ENCODE measurements at places on chromosomes 1 and 21.

GRCh38 chr1:242008826-242009495, 10.1 kb upstream of the MAP1LC3C start:
- DNase-seq: no peak

DNA sequence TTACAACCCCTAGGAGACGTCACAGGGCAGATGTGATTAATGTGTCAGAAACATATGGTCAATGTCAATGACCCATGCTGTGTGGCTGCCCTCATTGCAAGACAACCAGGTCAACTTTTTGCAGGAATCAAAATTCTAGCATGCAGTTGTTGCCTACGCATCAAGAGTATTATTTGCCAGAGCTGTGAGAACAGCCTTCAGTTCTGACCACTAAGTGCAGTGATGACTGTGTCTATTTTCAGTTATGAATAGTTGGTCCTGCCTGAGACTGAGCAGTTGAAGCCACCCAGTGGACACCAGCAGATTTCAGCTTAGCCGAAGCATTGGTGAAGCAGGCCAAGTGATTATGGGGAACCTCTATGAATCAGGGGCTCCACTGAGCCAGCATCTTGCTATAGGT, 47.3 kb downstream of the LYPLAL1 start:
- DNase-seq: no peak

GRCh38 chr1:56777972-56778371, 41.2 kb downstream of the FYB2 start:
- DNase-seq: no peak

- DNase-seq: peak; percentile 59
Measured at GRCh38 chr21:25970254-25970930, 200.2 kb downstream of the APP start.

DNA sequence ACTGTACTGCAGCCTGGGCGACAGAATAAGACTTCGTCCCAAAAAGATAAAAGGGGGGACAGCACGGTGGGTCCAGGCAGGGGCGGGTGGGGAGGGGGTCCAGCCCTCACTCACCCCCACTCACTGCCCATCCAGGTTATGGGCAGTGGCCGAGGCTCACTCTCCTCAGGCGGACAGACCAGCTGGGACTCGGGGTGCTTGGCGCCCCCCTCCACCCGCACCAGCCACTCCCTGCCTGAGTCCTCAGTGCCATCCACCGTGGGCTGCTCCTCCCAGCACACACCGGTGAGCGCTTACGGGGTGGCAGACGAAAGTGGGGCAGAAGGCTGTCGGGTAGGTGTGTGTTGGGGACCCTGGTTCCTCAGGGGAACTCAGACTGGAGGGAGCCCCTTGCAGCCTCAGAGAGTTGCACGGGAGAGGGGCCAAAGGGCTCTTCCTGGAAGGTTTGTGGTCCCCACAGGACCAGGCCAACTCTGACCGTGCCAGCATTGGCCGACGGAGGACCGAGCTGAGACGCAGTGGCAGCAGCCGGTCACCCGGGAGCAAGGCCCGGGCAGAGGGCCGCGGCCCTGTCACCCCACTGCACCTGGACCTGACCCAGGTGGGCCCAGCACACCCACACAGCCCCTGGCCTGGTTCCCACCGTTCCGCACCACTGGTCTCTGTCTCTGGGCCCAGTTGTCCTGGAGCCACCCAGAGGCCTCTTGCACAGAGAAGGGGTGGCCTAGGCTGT, 6.6 kb downstream of the PLEKHN1 start:
- no peak for DNase-seq

- DNase-seq: no peak
Measured at GRCh38 chr1:53026254-53026653, 35.8 kb upstream of the PODN start.

DNA sequence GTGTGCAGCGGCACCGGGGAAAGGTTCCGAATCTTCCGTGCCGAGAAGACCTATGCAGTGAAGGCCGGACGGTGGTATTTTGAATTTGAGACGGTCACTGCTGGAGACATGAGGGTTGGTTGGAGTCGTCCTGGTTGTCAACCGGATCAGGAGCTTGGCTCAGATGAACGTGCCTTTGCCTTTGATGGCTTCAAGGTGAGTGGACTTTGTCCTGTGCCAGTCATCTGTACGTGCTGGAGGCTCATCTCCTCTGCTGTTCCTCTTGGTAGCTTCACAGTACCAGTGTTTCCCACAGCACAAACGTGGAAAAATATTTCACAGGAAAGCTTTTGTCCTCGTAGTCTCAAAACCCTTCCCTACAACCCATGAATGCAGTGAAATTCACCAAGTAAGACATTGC, 324.1 kb downstream of the ZP4 start:
- DNase-seq: no peak

- DNase-seq: peak; percentile 58
Measured at GRCh38 chr1:25744140-25744581, 55.8 kb upstream of the SELENON start.

GRCh38 chr1:205577874-205578658, 53.7 kb downstream of the ELK4 start:
- no peak for DNase-seq

- DNase-seq: peak; percentile 90
Measured at GRCh38 chr1:201016211-201016651, 7.3 kb downstream of the KIF21B start.

DNA sequence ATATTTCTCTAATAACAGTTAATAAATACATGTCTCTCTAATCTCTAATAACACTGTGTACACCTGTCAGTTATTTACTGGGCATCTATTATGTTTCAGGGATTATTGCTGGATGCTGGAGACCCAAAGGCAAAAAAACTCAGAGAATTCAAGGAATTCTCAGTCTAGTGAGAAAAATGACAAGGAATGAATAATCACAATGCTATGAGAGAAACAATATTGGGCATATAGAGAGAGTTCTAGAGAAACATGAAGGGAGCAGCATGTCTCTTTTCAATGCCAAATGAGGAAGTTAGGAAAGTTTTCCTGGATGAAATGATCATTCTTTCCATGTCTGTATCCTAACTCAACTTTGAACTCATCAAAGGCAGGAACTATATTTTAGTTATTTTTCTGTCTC, 82.8 kb downstream of the TNFSF18 start:
- no peak for DNase-seq

DNA sequence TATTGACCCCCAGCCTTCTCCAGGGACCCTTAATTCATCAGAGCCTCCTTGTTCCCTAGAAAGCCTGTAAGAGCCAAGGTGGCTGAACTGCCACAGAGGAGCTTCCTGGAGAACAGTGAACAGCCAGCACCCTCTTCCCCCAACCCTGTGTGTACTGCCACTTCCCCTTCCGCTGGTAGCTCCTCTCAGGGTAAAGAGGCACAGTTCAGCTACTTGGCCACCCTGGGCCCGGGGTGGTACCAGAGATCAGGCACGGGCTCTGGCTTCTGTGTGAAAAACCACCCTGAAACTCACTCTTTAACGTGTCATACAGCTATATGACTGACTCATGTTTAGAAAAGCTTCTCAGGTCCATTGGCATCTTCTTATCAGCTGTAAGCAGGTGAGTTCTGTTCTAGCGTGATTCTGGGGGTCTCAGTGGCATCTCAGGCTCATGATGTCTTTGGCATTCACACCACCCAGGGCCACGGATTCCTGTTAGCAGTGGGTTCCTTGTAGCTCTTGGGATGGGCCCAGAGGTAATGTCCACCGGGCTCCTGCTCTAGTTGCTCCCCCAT, 22.4 kb downstream of the ARMH1 start:
- no peak for DNase-seq

DNA sequence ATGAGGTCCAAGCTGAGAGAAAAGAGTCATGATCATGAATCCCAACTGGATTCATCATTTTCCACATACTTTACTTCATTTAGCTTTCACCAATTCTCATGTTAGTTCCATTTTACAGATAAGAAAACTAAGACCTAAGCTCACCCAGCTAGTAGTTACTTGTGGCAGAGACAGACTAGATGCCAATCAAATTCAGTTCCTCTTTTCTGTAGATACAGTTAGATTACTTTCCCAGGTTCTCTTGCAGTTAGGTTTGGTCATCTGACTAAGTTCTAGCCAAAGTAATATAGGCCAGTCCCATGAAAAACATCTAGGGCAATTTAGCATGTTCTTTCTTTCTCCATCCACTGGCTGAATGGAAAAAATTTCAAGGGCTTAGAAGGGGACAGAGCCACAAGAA, 8.9 kb upstream of the KCND3 start:
- DNase-seq: no peak

- no peak for DNase-seq
Measured at GRCh38 chr1:29634324-29634723, 398.0 kb downstream of the PTPRU start.

GRCh38 chr1:43345120-43345519, 7.5 kb downstream of the MPL start:
- DNase-seq: no peak

DNA sequence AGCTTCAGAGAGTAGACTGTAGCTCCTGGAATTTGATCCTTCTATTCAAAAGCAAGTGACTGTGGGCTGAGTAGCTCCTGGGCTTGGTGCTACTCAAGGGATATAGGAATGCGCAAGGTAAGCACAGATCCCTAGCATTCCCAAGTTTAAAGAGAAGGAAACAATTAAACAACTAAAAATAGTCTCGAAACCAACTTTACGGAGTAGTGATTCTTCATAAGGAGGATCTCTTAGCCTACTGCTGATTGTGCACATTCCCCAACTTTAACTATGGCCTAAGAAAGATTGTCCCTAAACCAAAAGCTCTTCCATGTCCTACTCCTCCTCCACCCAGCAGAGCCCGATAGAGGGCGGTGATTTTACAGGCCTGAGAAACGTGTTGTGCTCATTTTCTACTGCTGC, 226.5 kb upstream of the CAMK1G start:
- no peak for DNase-seq

- DNase-seq: no peak
Measured at GRCh38 chr1:185568155-185569123, 165.8 kb upstream of the HMCN1 start.

GRCh38 chr1:55333461-55333860, 118.3 kb upstream of the USP24 start:
- DNase-seq: no peak

DNA sequence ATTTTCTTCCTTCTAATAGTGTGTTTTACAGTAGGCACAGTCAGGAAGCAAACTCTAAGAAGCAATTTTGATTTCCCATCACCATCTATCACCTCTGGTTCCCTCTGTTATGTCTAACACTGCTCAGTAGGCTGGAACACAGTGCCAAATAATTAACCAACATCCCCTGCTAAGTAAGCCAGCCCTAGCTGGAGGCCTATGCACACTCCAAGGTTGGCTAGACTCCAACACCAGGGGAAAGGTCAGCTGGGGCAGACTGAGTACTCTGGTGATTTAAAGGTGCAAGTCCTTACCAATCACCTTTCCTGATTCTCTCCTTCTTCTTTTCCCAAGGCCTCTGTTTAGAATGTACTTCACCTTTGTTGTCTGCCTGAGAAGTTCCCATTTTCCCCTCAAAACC, 46.5 kb upstream of the BEND5 start:
- peak; percentile 22 for DNase-seq

DNA sequence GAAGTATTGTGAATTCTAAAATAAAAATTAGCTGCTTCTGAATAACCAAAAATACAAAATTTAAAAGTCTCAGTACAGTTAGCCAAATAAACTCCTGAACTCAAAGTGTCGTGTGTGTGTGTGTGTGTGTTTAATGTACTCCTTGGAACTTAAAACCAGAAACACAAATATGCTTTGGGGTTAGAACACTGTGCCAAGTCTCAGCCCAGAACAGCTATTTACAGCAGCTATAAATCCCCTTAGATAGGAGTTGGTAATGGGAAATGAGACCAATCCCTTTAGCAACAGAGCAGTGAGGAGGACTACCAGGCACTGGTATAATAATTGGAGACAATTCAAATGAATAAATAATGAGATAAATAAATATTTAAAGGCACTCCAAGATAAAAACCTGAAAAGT, 83.1 kb downstream of the PATJ start:
- no peak for DNase-seq

DNA sequence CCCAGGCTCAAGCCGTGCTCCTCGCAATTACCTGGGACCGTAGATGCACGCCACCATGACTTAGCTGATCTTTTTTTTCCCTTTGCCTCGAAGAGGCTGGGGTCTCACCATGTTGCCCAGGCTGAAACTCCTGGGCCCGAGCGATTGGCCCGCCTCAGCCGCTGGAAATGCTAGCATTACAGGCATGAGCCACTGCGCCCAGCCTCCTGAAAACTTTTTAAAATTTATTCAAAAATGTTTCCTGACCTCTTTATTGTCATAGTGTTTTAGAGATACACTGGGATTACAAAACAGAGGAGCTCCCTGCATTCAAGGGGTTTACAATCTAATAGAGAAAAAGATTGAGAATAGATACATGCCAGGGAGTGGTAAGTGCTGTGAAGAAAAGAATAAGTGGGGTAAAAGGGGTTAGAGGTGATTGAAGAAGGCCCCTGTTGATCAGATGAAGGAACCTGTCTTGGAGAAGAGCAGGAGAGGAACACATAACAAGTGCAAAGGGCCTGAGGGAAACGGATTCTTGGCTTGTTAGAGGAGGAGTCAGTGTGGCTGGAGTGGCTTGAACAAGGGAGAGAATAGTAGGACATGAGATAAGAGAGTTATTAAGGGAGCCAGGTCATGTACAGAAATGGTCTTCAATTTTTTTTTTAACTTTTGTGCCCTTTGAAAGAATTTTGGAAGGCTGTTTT, 1.7 kb upstream of the TRIM33 start:
- no peak for DNase-seq

- no peak for DNase-seq
Measured at GRCh38 chr1:228366062-228366865, 40.4 kb downstream of the TRIM11 start.

- no peak for DNase-seq
Measured at GRCh38 chr1:117821382-117821755, 108.1 kb downstream of the GDAP2 start.

GRCh38 chr1:17846341-17846740, 91.2 kb downstream of the ACTL8 start:
- no peak for DNase-seq

DNA sequence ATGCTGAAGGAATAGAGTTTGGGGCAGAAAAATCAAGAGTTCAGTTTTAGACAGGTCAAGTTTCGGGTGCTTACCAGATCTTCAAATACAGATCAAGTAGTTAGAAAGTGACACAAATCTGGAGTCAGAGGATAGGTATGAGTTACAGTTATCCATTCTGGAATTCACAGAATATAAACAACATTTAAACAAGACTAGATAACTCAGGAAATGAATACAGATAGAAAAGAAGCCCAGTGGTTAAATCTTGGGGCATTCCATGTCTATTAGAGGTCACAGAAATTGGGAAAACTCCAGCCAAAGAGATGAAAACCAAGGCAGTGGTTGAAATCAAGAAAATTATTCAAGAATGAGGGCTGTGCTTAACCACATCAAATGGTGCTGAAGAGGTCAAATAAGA, 187.0 kb upstream of the HP1BP3 start:
- DNase-seq: no peak

DNA sequence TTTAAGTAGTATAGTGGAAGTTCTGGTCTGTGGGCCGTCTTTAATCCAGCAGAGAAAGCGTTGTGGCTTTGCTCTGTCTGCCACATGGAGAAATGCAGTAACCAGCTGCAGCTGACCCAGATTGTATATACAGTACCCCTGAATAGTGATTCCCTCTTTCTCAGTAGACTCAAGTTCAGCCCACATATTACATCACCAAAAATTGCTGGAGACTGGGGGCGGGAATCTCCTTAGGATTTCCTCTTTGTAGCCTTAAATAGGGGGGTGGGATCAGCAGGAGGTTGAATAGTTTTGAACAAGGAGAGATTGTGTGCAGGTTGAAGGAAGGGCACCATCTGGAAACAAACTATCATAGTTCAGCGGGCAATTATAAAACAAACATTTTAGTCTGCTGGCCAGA, at the start of gene ANGPTL1:
TSS of gene ANGPTL1 (minus strand) at position 134 of the 400 bp plus-strand sequence. CDS start 5,301 bp downstream, outside the sequence.
- peak; percentile 20 for DNase-seq

All from NCI-H2171 treated with DMSO at 0.1 percent for 48 hours (cell line).